ENCODE measurements at places on chromosomes 5 and 9.

GRCh38 chr9:6076851-6077250 lies 61.4 kb upstream of the RANBP6 start:
- no peak for DNase-seq

DNA sequence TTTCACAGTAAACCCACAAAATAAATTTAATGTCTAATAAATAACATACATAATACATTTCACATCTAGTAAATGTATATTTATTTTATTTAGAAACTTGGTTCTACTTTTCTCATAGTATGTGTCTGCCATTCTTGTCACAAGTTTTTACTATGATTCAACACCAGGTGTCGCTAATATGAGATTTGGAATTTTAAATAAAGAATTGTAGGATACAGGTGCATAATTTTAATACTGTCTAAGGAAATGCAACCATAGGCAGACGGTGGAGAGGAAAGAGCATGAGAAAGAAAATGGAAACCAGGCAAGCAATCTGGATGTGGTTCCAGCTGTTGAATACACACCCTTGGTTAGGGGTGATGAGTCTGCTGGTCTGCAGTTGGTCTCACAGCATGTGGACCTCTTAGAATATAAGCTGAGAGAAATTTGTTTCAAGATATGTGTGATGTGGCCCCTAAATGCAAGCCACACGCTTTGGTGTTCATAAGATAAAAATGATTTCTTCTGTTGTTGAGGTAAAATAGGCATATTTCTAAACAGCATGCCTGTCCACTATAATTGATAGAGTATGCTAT lies 114.7 kb upstream of the TXNDC8 start:
- DNase-seq: no peak

- DNase-seq: no peak
Observed at GRCh38 chr5:19975795-19976194, 12.2 kb downstream of the CDH18 start.

DNA sequence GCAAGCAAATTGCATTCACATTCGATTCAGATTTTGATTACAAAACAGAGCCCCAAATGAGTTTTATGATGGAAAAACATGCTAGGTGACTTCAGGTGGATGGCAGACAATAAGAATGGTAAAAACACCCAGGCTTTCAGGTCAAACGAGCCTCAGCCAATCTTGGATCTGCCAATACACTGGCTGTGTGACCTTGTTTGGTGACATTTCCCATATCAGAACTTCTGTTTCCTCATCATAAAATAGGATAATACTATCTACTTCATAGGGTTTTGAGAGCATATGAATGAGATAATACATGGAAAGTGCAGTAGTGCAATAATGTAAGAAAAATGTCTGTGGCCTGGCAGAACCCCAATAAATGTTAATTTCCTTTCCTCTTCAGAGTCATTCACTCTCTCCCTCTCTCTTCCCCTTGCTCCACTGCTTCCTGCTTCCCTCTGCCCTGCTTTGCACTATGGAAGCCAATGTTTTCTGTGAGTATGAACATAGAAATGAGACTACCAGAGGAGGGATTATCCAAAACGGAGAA lies 54.7 kb downstream of the SH3RF2 start:
- DNase-seq: no peak

DNA sequence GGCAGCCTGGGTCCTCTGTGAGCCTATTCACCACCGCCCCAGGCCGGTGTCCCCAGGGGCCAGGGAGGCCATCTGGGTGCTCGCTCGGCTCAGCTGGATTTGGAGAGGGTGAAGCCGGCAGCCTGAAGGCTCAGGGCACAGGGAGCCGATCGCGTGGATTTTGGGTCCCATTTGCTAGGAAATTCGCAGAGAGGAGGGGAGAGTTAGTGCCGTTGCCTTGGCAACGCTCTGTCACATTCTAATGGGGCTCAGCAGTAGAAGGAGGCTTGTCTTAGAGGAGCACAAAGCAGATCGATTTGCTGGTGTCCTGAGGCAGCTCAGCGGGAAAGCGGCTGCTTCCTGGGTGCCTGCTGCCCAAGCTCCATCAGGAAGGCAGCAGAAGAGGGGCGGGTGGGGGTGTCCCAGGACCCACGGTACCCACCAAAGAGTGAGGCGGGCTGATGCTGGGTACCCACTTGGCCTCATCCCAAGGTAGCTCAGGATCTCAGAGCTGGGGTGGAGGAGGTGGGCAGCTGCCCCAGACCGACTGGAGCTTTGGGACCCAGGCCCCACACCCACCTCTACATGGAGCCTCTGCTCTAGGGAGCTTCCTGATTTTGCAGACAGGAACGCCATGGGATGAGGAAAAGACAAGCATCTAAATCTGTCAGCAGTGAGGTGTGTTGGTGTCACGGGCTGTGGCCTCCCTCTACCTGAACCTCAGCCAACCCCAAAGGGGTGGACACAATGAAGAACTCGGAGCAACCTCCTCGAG lies 17.1 kb upstream of the OLFM1 start:
- DNase-seq: peak; percentile 96

DNA sequence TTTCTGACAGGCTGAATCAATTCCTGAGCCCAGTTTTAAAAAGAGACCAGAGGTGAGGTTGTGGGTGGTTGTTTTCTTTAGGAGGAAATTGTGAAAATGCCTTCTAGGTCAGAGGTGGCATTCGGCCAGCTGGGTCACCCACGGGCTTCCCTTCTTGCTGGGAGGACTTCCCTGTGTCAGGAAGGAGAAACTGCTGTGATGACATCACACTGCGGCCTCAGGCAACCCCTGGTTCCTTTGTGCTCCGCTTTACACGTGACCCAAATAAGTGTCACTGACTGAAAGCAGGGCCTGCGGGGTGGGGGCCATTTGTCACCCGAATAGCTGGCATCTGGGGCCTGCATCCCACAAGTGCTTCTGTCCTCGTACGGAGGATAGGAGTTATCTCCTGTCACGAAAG lies 39.7 kb downstream of the FABP6 start:
- no peak for DNase-seq

GRCh38 chr5:35201291-35201690 lies 29.0 kb downstream of the PRLR start:
- no peak for DNase-seq

DNA sequence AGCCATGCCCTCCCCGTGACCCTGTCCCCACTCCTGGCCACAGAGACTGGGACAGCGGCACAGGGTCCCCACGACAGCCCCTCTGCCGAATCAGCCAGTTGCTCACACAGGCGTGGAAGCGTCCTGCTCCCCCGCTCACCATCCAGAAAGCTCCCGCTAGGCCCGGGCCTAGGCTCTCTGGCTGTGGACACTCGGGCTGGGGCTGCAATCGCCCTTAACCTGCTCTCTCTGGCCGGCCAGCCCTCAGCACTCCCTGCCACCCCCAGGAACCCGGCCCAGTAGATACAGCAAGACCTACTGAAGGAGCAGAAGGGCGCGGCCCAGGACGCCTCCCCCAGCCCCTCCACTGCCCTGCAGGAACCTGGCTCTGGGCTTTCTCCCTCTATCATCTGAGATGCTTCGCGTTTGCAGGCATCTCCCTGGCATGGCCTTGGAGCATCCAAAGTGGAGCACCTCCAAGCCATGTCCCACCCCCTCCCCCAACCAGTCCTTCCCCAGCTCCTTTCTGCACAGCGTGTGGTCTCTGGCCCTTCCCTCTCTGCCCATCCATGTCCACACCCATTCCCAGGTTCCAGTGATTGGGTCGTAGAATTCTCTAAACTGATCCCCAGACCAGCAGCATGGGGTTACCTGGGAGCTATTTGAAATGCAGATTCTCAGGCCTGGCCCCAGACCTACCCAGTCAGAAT lies 113.7 kb upstream of the LMX1B start:
- DNase-seq: no peak

DNA sequence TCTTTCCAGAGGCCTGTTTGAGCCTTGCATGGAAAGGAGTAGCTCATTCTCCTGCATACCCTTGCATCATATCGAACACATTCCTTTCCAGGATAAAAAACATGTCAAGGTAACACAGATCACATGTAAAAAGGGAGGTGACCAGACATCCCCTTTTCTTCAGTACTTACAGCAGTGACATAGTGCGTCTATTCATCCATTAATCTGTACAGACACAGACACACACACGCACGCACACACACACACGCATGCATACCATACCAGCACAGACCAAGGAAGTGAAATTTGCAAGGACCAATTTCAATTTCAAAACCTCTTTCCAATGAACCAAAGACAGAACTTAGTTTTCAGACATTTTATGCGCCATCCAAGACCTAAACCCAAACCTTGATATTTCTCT lies 256.0 kb downstream of the PAPPA start:
- no peak for DNase-seq

DNA sequence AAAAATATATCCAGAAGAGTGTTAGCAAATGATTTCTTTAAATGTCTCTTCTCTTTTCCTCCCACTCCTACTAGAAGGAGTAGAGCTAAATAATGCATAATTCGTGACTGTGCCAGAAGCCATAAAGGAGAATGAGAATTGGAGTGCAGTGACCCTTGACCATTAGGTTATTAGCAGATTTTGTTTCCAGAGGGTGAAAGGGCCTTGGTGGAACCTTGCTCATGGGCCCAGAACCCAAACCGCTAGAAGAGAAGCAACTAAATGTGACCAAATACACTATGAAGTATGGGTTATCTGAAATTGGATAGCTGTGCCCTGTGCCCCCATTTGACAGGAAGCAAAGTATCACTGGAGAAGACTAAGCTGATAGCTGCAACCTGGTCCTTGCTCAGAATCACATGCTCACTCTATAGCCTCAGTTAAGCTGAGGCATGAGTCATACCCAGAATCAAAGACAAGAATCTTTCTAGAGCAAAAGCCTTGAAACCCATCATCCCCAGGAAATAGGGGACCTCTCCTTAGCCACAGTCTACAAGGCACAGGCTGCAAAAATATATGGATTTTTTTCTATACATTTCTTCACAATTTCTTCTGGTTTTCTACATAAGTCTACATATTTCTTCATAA lies 36.3 kb downstream of the CAPSL start:
- no peak for DNase-seq

DNA sequence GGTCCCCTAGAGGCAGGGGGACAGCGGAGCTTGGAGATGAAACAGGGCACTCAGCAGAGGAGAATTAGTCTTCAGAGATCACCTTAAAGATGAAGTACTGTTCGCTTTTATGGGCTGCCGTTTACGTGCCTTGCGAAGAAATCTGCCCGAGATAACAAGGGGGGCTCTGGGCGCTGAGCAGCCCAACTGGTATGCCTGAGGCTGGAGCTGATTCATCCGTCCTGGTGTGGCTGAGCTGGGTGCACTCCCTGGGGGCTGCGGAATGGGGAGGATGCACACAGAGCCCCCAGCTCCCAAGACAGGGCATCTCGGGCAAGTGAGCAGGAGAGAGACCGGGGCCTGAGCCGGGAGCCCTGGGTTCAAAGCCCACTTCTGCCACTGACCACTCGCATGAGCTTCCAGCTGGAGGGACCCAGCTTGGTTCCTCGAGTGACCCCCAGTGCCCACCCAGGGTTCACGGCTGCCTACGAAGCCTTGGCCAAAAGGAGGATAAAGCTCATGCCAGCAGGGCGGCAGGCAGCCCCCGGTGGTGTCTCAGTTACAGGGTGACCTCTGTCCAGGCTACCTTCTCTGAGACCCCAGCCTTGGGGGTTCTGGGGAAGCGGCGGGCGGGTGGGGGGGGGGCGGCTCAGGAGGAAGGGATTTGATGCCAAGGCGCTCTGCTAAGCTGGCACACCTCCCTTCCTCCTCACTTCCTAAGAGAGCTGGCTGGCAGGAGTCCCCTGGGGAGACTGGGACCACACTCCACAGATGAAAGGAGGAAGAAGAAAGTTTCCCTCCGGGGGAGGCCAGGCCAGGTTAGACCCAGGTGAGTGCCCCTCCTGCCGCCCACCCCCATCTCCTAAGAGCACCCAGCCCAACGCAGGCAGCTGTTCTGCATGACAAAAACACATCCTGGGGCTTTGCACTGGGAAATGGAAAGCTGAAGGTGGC lies 5.7 kb downstream of the FIBCD1 start:
- no peak for DNase-seq

DNA sequence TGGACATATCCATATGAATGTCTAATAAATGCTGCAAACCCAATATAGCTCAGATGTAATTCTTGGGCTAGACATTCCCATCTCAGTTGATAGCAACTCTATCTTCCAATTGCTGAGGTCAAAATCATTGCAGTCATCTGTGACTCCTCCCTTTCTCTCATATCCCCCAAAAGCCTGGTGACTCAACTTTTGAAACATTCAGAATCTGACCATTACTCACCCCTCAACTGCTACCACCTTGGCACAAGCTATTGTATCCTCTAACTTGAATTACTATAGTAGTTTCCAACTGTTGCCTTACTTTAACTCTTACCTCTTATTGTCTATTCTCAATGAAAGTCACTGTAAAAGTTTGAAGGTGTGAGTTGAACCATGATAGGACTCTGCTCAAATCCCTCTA lies 600.1 kb upstream of the RGMB start:
- no peak for DNase-seq

GRCh38 chr5:65474130-65474711 lies 7.5 kb downstream of the ADAMTS6 start:
- DNase-seq: no peak

DNA sequence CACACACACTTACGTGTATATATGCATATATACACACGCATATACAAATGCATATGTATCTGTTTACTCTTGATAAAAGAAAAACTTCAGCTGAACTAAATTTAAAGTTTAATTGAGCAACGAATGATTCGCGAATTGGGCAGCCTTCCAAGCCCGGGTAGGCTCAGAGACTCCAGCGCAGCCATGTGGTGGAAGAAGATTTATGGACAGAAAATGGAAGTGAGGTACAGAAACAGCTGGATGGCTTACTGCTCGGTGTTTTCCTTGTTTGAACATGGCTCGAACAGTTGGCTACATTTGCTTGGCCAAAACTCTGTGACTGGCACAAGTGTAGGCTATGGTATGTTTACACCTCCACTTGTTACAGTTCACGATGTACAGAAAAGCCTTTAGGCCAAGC lies 239.3 kb upstream of the PRDM9 start:
- no peak for DNase-seq

- no peak for DNase-seq
Observed at GRCh38 chr5:8340739-8341344, 471.9 kb downstream of the MTRR start.

GRCh38 chr5:89267788-89268187 lies 384.8 kb upstream of the MEF2C start:
- no peak for DNase-seq

- no peak for DNase-seq
Observed at GRCh38 chr9:77028478-77028877, 9.0 kb downstream of the FOXB2 start.

- DNase-seq: no peak
Observed at GRCh38 chr9:130332384-130332926, 66.9 kb downstream of the HMCN2 start.

DNA sequence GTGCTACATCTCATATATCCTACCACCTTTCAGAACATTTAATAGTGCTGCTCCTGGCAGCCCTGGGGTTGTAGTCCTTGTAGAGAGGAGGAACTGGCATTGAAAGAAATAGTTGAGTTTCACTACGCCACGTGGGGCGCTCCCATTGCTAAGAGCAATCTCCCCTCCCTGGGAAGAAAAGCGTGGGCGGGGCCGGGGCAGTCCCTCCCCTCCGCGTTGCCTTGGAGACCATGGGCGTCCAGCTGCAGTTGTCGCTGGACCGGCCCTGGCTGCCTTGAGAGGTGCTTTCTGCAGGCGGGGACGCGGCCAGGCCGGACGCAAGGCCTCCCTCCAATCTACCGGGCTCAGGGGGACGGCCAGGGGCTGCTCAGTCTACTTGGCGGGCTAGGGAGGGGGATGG lies 368 bp upstream of the CCDC180 start:
- peak; percentile 65 for DNase-seq

- no peak for DNase-seq
Observed at GRCh38 chr5:96509721-96510350, 76.8 kb upstream of the PCSK1 start.

GRCh38 chr9:127132921-127133647 lies 10.6 kb upstream of the ANGPTL2 start:
- DNase-seq: peak; percentile 58

GRCh38 chr5:122015471-122015870 lies 53.7 kb downstream of the SRFBP1 start:
- no peak for DNase-seq

GRCh38 chr9:21985964-21986667 lies 8.1 kb downstream of the CDKN2A start:
- DNase-seq: no peak

Measured in spinal cord (tissue), 10 donors.